Stimulated activated CD4-positive, alpha-beta T cell treated with anti-CD3 and anti-CD28 coated beads, TNF-alpha, amount 100 ng/mL, for 4 hours (primary cell): ENCODE measurements at places on chromosomes 2 and 18.

- DNase-seq: no peak
Observed at GRCh38 chr2:26740890-26741302, 23.2 kb upstream of the SLC35F6 start.

GRCh38 chr18:1047406-1047805 lies 142.7 kb downstream of the ADCYAP1 start:
- no peak for DNase-seq

DNA sequence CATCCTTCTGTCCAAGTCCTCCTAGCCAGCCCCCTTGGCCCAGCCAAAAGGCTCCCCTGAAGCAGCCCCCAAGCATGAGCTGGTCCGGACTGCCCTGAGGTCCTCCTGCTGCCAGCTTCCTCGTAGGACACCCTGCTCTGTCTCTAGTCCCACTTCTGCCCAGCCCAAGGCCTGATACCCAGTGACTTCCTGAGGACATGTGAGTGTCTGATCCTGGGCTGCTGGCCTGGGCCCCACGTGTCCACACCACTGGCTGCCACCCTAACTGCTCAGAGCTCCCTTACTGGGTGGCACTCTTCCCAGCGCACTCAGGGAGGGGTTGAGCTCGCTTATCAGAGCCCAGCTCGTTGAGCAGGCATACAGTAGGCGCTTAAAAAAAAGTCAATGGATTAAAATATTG lies 34.4 kb upstream of the PDIA6 start:
- DNase-seq: no peak

DNA sequence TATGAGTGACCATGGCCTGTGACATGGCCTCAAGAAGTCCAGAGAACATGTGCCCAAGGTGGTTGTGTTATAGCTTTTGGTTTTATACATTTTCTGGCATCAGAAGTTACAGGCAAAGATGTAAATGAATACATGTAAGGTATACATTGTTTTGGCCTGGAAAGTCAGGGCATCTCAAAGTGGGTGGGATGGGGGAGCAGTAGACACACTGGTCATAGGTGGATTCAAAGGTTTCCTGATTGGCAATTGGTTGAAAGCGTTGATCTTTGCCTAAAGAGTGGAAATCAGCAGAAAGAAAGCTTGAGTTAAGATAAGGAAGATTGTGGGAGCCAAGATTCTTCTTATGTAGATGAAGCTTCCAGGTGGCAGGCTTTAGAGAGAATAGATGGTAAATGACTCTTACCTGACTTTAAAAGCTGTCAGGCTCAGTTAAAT lies 62.1 kb upstream of the DYNAP start:
- DNase-seq: no peak

DNA sequence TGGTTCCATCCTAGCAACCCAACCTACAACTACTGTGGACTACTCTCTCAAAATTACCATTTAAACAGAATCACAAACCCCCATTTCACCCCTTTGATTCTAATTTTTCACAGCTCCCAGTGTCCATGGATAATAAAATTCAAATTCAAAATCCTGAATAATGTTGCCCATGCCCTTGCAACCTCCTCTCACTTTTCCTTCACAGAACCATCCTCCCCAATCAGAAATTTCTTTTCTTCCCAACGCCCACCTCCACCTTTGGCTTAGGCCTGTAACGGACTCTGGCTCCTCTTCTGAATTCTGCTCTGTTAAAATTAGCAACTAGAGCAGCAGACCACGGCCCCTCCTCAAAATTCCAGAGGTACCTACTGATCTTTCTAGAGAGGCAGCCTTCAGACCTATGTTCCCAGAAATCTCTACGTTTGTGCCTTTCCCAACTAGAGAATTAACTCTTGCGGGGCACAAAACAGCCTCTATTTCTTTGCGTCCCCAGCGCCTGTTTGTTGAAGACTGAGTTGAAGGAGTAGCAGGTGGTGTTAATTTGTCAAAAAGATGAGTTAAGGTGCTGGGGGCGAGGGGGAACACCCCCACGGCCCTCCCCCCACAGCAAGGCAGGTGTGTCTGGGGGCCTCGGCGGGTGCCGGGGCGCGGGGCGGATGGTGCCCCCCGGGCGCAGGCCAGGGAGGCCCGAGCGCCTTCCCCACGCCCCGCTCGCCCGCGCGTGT lies 428 bp upstream of the MAP3K20 start:
- no peak for DNase-seq

DNA sequence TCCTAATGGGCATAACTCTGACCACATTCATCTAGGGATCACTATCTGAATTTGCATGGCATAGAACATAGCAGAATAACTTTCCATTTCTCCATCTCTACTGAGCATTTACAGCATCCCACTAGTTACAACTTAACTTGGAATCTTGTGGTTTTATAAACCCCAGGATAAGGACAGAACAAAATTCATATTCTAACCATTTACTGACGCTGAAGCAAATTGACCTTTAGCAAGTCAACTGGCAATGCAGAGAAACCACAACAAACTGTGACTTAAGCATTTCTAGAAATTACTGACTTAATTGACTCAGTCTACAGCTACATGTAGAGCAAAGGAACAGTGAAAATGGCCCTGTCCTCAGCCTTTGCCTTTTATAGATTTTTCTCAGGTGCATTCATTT lies 61.2 kb downstream of the DCC start:
- no peak for DNase-seq
